Fibroblast of skin of right quadriceps (primary cell): ENCODE measurements at places on chromosomes 7 and 10.

- DNase-seq, result no peak
Observed at GRCh38 chr10:5608608-5609220, 57.7 kb downstream of the ASB13 start.

GRCh38 chr10:103921248-103921647, 3.3 kb upstream of the STN1 start:
- no peak for DNase-seq

DNA sequence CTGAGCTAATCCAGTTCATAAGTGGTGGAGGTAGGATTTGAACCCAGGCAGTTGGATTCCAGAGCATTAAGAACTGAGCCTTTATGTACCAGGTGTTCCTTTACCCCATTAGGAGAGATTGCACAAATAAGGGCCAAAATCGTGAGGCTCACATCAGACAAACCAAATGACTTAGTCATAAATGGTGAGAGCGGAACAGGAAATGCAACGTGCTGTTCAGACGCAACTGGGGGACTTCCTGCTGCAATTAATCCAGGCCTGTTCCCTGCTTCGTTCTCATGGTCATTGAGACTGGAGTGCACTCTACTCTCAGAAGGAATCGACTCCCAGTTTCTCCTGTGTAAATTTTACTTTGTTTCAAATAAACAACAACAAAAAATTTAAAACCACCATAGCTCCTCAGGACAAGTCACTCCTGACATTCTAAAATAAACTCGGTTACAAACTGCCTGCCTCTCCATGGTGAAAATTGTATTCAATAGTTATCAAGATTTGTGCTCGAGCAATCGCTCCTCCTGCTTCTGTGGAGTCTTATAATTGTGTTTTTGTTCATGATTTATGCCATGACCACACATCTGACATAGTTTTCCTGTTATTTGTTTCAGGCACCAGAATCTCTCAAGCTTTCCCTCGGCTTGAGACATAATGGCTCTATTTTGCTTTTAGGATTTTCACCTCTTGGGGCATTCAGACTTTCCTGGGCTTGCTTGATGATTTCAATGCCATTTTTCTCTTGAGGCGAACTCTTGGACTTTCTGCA, 115.3 kb upstream of the BMPER start:
- DNase-seq, result peak; percentile 43

- DNase-seq, result no peak
Observed at GRCh38 chr10:35204650-35205319, 78.1 kb downstream of the CREM start.

- DNase-seq, result no peak
Observed at GRCh38 chr10:9215121-9215520, 1160.6 kb downstream of the GATA3 start.

GRCh38 chr7:107850643-107851042, 40.3 kb upstream of the DLD start:
- DNase-seq, result no peak

- no peak for DNase-seq
Observed at GRCh38 chr10:101386659-101387259, 32.8 kb downstream of the BTRC start.

GRCh38 chr7:1532456-1533254, 2.2 kb downstream of the MAFK start:
- peak; percentile 85 for DNase-seq
